ENCODE measurements at places on chromosomes 16 and 17. TPM values are rescaled to one million over a fixed set of nuclear protein-coding genes. Genes with fewer than 3 reads are reported as not detected.

GRCh38 chr16:58021661-58022551 is 3.6 kb upstream of the MMP15 start:
- H3K27me3 ChIP-seq: no peaks in the 10 kb centered on the region
- peak; percentile 38 for DNase-seq
- no peak overlapping the region for H3K27ac ChIP-seq
- peaks cover 14% of the 10 kb centered on the region for H3K4me1 ChIP-seq
- no peaks in the 10 kb centered on the region for H3K36me3 ChIP-seq

DNA sequence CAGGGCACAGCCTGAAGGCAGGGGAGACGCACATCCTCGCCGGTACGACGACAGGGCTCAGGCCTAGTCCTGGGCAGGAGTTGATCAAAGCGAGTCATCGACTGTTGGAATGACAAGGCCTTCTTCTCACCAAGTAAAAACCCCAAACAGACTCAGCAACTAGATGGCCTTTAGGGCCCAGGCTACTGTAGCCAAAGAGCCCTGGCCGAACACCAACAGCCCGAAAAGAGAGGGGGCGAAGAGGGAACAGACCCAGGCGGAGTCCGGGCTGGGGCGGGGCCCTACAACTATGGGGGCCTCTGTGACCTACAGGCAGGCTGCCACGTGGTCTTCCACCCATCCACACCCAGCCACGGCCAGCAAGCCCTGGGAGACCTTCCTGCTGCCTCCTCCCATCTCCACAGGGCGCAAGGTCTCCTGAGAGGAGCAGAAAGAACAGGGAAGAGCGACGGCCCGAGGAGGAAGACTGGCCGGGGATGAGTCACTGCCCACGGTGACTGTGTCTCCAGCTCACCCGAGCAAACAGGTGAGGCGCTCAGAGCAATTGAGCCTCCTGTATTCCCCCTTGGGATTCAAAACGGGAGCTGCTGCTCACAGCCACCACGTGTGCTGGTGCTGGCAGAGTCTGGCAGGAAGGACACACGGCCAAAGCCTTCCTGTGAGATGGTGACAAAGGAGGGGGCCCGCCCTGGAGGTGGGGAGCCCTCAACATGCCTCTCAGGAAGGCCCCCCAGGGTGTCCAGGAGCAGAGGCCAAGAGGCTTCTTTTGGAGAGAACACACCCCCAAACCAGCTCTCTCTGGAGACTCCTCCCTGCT is 17.7 kb downstream of the SLC16A3 start:
- H3K27me3 ChIP-seq: no peaks in the 10 kb centered on the region
- H3K4me1 ChIP-seq: peaks cover 46% of the 10 kb centered on the region
- no peak overlapping the region for H3K4me3 ChIP-seq
- peak; percentile 84 for DNase-seq
- peak overlapping the region; percentile 87 for H3K27ac ChIP-seq

DNA sequence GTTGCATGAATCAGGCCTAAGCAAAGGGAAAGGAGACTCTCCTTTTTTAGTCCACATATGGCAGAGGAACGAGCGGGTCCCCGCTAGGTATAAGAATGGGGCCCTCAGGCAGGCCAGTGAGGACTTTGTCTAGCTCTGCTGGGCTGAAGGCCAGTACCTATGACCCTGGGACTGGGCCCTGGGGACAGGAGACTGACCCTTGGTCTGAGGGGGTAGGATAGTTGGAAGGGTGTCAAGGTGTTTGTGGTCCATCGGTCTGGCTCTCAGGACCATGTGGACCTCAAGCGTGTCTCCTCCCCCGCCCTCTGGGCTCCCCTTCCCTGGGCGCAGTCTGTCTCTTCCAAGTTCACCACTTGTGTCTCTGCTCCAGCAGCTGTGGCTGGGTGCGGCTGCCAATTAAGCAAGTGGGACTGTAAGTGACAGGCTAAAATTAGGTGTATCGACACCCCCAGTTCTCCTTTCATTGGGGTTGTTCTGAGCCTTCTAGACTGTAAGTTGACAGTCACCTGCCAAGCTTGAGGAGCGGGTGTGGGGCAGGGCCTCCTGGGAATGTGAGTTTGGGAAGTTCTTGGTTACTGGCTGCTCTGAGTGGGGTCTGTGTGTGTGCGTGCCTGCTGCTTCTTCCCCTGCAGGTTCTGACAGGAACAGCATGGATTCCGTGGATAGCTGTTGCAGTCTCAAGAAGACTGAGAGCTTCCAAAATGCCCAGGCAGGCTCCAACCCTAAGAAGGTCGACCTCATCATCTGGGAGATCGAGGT is 24.5 kb downstream of the AKAP1 start:
- peaks cover 42% of the 10 kb centered on the region for H3K36me3 ChIP-seq
- no peaks in the 10 kb centered on the region for H3K27me3 ChIP-seq
- peak overlapping the region; percentile 24 for H3K4me3 ChIP-seq
- H3K4me1 ChIP-seq: peaks cover 65% of the 10 kb centered on the region
- peak; percentile 86 for DNase-seq

DNA sequence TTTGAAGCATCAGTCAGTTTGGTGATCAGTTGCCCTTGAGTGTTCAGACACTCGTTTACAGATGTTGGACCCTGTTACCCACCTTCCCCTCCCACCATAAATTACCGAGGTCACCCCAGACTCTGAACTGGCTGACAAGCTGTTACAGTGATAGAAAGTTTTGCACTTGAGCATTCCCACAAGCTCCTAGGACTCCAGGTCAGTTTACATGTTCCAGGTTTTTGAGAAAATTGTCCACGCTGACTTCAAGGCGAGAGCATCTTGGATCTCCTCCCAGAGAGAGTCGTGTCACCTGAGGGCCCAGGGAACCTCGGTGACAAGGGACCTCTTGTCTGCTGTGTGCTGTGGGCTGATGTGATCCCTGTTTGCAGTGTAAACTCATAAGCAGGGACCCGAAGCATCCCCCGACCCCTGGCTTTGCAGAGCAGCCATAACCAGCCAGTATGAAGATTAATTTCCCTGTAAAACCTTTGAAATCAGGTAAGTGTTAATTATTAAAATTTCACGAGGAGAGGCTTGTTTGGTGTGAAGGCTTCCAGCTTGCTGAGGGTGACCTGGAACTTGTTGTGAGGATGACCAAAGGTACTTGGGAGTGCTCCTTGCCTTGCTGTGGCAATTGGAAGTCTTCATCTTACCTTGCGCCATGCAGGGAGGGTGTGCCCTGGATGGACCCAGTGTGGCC is 91.2 kb downstream of the CMIP start:
- H3K36me3 ChIP-seq: no peaks in the 10 kb centered on the region
- H3K27me3 ChIP-seq: no peaks in the 10 kb centered on the region
- no peaks in the 10 kb centered on the region for H3K4me1 ChIP-seq

DNA sequence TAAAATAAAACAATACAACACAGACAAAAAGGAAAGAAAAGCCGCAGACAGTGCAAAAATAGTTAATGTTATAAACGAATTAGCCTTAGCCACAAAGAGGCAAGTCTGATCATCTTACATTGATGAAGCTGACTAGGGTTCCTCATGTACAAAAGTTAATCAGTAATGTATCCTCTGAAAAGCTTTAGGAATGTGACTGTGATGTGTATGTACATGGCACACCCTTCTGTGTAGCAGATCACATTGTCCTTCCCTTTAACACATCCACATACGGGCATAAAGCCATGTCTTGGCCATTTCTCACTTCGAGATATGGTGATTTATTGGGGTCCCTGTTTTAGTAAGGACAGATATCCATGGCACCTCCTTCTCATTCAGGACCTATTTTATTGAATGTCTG is 1327.5 kb upstream of the CDH8 start:
- no peaks in the 10 kb centered on the region for H3K4me1 ChIP-seq
- H3K4me3 ChIP-seq: no peak overlapping the region
- no peak overlapping the region for H3K27ac ChIP-seq
- no peaks in the 10 kb centered on the region for H3K27me3 ChIP-seq
- H3K36me3 ChIP-seq: no peaks in the 10 kb centered on the region

DNA sequence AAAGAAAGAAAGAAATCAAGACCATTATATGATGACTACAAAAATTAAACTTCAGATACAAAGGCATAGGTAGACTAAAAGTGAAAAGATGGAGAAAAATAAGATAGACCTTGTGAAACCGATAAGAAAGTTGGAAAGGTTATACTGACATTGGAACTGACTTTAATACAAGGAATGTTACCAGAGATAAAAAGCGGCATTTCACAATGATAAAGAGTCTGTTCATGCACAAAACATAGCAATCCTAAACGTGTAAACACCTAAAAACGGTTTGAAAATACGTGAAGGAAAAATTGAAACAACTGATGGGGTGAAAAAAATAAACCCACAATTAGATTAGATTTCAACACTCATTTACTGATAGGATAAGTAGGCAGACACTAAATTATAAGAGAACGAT is 9.6 kb upstream of the ERN1 start:
- H3K36me3 ChIP-seq: no peaks in the 10 kb centered on the region
- DNase-seq: no peak
- no peak overlapping the region for H3K27ac ChIP-seq
- H3K4me3 ChIP-seq: no peak overlapping the region

DNA sequence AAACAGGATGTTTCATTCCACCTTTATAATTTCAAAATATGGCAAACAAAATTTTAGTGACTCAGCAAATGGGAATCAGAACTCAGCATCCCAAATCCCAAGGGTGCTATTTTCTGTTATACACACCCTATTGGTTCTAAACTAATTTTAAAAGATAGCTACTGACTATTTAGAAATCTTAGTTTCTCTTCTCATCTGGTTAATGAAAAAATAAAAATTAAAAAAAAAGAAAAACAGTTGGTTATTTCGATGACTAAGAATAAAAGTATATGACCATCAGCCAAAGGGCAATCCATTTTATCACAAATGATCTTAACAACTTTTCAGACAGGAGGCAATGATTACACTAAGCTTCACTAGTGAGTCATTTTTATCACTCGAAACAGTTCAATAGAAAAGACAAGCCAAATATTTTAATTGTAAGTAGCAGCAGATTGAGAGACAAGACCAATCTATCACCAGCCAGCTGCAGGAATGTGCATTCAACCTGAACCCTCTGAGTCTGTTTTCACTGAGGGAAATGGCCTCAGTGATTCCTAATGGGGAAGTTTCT is 15.2 kb downstream of the PHLPP2 start:
- H3K4me3 ChIP-seq: no peak overlapping the region
- DNase-seq: no peak
- no peaks in the 10 kb centered on the region for H3K36me3 ChIP-seq
- peaks cover 17% of the 10 kb centered on the region for H3K4me1 ChIP-seq
- no peaks in the 10 kb centered on the region for H3K27me3 ChIP-seq

DNA sequence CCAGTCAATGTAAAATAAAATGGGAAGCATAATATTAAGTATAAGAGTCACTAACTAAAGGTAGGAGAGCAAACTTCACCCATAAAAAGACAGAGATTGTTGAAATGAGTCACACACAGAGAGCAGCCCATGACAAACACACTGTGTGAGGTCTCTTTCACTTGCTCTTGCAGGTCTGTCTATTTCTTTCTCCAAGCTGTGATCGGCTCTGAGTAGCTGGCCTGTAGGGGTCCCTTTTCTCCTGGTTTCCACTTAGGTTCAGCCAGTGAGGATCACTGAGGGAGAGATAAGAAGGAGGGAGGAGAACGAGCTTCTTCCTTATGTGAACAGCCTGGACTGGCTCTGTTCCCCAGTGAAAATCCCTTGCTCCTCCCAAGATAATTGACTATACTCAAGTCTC is 133.7 kb upstream of the HS3ST3A1 start:
- H3K4me1 ChIP-seq: no peaks in the 10 kb centered on the region
- no peaks in the 10 kb centered on the region for H3K36me3 ChIP-seq
- DNase-seq: no peak
- no peak overlapping the region for H3K27ac ChIP-seq

GRCh38 chr16:30786936-30787612 is at the start of gene ZNF629:
ZNF629 (minus strand) TSS chr16:30787205; CDS start chr16:30784482, 2,723 bp downstream.
- peaks cover 22% of the 10 kb centered on the region for H3K36me3 ChIP-seq
- H3K27ac ChIP-seq: peak within 1 kb of the TSS; percentile 83
- H3K4me1 ChIP-seq: no peaks in the 10 kb centered on the region
- no peaks in the 10 kb centered on the region for H3K27me3 ChIP-seq
- DNase-seq: peak; percentile 86
- peak within 1 kb of the TSS; percentile 98 for H3K4me3 ChIP-seq

GRCh38 chr17:17737961-17738894 is 57.0 kb downstream of the RAI1 start:
- no peak overlapping the region for H3K27ac ChIP-seq
- H3K36me3 ChIP-seq: no peaks in the 10 kb centered on the region
- no peak overlapping the region for H3K4me3 ChIP-seq
- no peaks in the 10 kb centered on the region for H3K27me3 ChIP-seq
- DNase-seq: no peak
- H3K4me1 ChIP-seq: peaks cover 25% of the 10 kb centered on the region

- H3K4me1 ChIP-seq: no peaks in the 10 kb centered on the region
- H3K36me3 ChIP-seq: no peaks in the 10 kb centered on the region
- DNase-seq: no peak
- H3K27me3 ChIP-seq: no peaks in the 10 kb centered on the region
These were observed 30.4 kb upstream of the CRHR1 start for GRCh38 chr17:45753645-45754225.

DNA sequence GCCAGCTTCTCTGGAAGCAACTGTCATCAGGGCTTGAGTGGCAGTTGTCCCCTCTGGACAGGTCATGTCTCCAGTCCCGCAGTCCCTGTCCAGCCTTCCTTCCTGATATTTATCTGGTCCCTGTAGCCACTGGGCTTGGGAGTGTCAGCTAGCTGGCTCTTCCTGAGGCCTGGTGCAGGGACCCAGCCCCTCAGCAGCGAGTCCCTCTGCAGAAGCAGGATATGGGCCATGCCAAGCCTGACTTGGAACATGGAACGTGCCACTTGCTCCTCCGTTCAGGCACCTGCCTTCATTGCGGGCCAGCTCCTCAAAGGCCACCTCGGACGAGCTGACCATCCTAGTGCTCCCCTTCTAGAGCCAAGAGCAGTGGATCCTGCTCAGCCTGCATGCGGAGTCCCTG is 26.3 kb downstream of the DRC3 start:
- H3K4me1 ChIP-seq: peaks cover 1% of the 10 kb centered on the region
- no peaks in the 10 kb centered on the region for H3K36me3 ChIP-seq
- H3K27ac ChIP-seq: no peak overlapping the region
- no peak overlapping the region for H3K4me3 ChIP-seq

GRCh38 chr17:57957886-57958285 is 2.7 kb upstream of the CUEDC1 start:
- no peaks in the 10 kb centered on the region for H3K27me3 ChIP-seq
- H3K36me3 ChIP-seq: no peaks in the 10 kb centered on the region
- H3K4me3 ChIP-seq: no peak overlapping the region
- no peak for DNase-seq

GRCh38 chr17:63358111-63358839 is 87.8 kb downstream of the CYB561 start:
- H3K4me3 ChIP-seq: no peak overlapping the region
- DNase-seq: no peak
- H3K27ac ChIP-seq: no peak overlapping the region
- H3K4me1 ChIP-seq: no peaks in the 10 kb centered on the region
- H3K36me3 ChIP-seq: no peaks in the 10 kb centered on the region

GRCh38 chr16:57115514-57116182 is 23.3 kb downstream of the CPNE2 start:
- DNase-seq: peak; percentile 68
- no peak overlapping the region for H3K27ac ChIP-seq
- H3K4me1 ChIP-seq: no peaks in the 10 kb centered on the region
- no peaks in the 10 kb centered on the region for H3K27me3 ChIP-seq

DNA sequence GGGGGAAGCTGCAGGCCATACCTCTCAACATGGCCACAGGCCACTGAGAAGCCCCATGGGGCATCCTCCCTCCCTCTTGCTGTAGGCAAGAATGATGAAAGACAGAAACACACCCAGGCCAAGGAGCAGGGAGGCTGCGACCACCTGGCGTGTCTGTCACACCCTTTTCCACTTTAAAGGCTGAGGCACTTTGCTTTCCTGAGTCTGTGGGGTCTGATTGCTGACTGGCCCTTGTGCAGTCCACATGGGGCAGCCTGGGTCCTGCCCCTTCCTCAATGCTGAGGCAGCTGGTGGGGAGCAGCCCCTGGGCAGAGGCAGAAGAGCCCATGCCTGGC is 8.7 kb downstream of the TMEM204 start:
- H3K4me1 ChIP-seq: peaks cover 23% of the 10 kb centered on the region

Gene NPIPA7
- 2.8 TPM for total RNA-seq

Gene SLC5A10
- not detected for total RNA-seq

Gene CLEC3A
- total RNA-seq: not detected
